Activated CD8-positive, alpha-beta memory T cell treated with anti-CD3 and anti-CD28 coated beads, Interleukin-2, amount 10 ng/mL, durations not matched to agents 7 days and 5 days (primary cell): ENCODE measurements at places on chromosomes 7 and 10. TPM values are rescaled to one million over a fixed set of nuclear protein-coding genes. Genes with fewer than 3 reads are reported as not detected.

The GRID2IP gene
- 0.26 TPM for total RNA-seq

The CLEC2L gene
- not detected for total RNA-seq

The TRPV5 gene
- not detected for total RNA-seq

The GARIN1A gene
- 1.0 TPM for total RNA-seq

The ZNF239 gene
- total RNA-seq = 0.26 TPM

The ABCB1 gene
- 15.7 TPM for total RNA-seq

The LLCFC1 gene
- not detected for total RNA-seq

The TAS2R41 gene
- total RNA-seq = not detected

The ANKRD16 gene
- 4.6 TPM for total RNA-seq

The DNAJB12 gene
- total RNA-seq = 31.4 TPM

The SH3PXD2A gene
- 12.4 TPM for total RNA-seq

The CRPPA gene
- 1.1 TPM for total RNA-seq

The LEP gene
- not detected for total RNA-seq

The EPO gene
- not detected for total RNA-seq

The WEE2 gene
- total RNA-seq = not detected

The PLCE1 gene
- total RNA-seq = not detected

The MAGI2 gene
- total RNA-seq = 0.09 TPM

The UTF1 gene
- total RNA-seq = not detected

The TET1 gene
- total RNA-seq = 2.2 TPM

The INPP5A gene
- 7.0 TPM for total RNA-seq

The SPDYE1 gene
- total RNA-seq = not detected

The CACNB2 gene
- not detected for total RNA-seq

The OR2A1 gene
- not detected for total RNA-seq

The AKR1C4 gene
- not detected for total RNA-seq

The NODAL gene
- total RNA-seq = not detected

The UCN3 gene
- not detected for total RNA-seq

The TPST1 gene
- 1.1 TPM for total RNA-seq

The IGFBP3 gene
- 10.5 TPM for total RNA-seq

The MYH16 gene
- total RNA-seq = not detected

The SYNPO2L gene
- not detected for total RNA-seq

The AKR1C2 gene
- total RNA-seq = not detected

The AOC1 gene
- total RNA-seq = not detected

The ZMIZ1 gene
- 71.5 TPM for total RNA-seq

The CDC14C gene
- not detected for total RNA-seq

The AP4M1 gene
- 9.9 TPM for total RNA-seq

The ASAH2 gene
- total RNA-seq = 4.9 TPM

The NEUROD6 gene
- total RNA-seq = not detected

The SPDYE9 gene
- total RNA-seq = not detected

The DPY19L1 gene
- 21.1 TPM for total RNA-seq

The SFTPA1 gene
- total RNA-seq = not detected

The TMEM243 gene
- total RNA-seq = 32.2 TPM

The CCDC172 gene
- not detected for total RNA-seq

The GTF2IRD1 gene
- total RNA-seq = 0.66 TPM

The AKR1D1 gene
- total RNA-seq = not detected

The CALML5 gene
- not detected for total RNA-seq

The ACTL6B gene
- not detected for total RNA-seq

The TEX47 gene
- total RNA-seq = not detected

The CPA5 gene
- total RNA-seq = 3.4 TPM

The SFRP5 gene
- total RNA-seq = not detected

The NCAPG2 gene
- total RNA-seq = 182 TPM

The OR2A5 gene
- not detected for total RNA-seq

The ARMC10 gene
- 26.0 TPM for total RNA-seq
